Islet precursor cell (in vitro differentiated cells): ENCODE measurements at places on chromosomes 4 and X.

DNA sequence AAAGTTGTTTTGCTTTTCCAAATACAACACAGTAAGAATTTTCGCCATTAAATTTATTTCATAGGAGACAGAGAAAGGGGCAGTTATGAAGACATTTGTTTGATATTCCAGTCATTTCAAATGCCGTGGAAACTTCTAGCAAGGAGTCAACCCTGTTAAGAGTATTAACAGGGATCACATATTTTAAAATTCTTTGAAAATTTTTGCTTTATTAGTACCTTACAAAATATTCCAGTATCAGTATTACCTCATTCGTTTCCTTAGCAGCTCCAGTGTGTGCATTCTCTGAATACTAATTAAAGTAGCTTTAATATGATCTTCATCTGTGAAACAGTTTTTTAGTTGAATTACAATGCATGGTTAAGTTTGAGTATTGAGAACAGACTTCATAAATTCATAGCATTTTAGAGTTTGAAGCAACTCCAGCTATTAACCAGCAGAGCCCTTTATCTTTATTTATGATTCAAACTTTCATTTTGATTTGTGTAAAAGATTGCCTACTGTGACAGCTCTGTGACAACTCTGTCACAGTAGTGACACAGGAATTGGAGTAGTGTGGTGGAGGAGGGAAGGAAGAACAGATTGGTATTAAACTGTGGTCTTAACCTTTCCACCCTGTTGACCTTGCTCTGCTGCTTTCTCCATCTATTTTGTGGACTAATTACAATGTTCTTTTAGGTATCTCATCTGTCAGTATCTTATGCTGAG, 86.3 kb downstream of the PDLIM5 start:
- no peak for DNase-seq

GRCh38 chrX:16770970-16771482, 15.2 kb upstream of the TXLNG start:
- no peak for DNase-seq

DNA sequence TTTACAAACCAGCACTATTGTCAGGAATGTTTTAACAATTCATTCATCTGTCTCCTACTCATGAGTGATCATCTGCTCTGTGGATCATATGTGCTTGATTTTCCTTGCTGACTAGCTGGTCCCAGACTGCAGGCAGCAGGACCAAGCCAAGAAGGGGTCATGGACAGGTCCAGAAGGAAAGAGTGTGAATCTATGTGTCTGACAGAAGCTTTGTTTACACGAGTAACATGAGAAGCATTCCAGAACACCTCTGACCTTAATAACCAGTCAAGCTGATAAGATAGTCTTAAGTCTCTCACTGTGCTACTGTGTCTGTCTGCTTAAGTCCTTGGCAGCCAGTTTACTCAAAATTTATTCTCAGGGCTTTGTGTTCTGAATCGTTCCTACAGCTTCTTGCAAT, 39.0 kb downstream of the GUCY1A1 start:
- DNase-seq: peak; percentile 75

GRCh38 chrX:24506082-24506481, 41.0 kb downstream of the PDK3 start:
- peak; percentile 90 for DNase-seq

DNA sequence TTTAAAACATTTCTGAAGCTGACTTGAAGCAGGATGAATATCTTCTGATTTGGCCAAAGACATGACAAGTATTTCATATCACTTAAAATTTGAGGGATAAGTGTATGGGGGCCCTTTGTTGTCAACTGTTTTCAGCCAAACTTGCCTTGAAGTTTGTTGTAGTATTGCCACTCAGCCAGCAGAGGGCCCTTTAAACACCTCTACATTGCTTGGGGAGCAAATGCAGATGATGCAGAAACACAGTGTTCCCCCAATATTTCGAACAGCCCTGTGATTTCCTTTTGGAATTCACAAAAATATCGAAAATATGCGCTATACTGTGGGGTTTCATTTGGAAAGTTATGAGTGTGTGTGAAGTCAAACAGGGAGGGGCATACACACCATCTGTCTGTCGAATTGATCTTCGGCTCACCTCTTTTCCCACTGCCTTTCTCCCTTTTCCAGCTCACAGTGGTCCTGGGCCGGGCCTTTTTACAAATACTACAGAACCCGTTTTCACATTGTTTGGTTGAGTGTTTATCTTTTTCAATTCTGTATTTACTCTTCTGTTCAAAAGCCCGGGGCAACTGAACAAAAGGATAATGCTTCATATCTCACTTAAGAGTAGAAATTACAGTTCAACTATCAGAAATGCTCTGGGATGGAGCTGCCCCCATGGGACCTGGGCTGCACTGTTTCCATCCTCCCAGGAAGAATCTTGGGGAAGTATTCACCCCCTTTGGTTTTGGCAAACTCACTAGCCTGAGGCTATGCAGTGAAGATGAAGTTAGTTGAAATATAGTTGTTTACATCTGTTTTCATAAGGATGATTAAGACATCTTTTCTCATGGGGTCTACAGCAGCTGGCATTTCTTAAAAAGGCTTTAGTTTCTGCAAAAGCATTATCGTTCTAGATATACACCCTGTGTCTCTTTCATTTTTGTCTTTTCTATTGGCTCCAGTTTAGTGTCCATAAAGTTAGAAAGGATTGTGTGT, 137.6 kb downstream of the EGF start:
- no peak for DNase-seq

DNA sequence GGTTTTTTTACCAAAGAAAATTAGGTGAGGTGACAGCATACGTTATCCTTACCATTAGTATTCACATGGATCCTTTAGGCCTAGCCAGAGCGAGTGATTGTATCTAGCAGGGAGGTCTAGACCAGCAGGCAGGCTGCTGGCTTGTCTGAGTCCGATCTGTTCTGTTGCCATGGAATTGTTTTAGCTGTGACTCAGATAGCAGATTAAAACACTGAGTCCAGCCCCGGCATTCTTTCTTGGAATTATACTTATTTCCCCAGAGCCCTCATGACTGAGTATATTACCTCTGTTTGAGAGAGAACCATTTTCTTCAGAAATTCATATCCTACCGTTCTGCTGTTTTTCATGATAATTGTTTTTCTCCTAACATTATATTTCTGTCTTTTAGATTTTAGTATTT, 37.4 kb downstream of the OCRL start:
- peak; percentile 62 for DNase-seq

- DNase-seq: no peak
Observed at GRCh38 chr4:129929052-129929451, 833.1 kb downstream of the C4orf33 start.

- DNase-seq: no peak
Observed at GRCh38 chr4:90198086-90198847, 71.1 kb downstream of the CCSER1 start.

GRCh38 chrX:151722241-151722846, 6.5 kb downstream of the FATE1 start:
- peak; percentile 77 for DNase-seq

GRCh38 chr4:159024266-159024665, 78.6 kb upstream of the RAPGEF2 start:
- DNase-seq: no peak

DNA sequence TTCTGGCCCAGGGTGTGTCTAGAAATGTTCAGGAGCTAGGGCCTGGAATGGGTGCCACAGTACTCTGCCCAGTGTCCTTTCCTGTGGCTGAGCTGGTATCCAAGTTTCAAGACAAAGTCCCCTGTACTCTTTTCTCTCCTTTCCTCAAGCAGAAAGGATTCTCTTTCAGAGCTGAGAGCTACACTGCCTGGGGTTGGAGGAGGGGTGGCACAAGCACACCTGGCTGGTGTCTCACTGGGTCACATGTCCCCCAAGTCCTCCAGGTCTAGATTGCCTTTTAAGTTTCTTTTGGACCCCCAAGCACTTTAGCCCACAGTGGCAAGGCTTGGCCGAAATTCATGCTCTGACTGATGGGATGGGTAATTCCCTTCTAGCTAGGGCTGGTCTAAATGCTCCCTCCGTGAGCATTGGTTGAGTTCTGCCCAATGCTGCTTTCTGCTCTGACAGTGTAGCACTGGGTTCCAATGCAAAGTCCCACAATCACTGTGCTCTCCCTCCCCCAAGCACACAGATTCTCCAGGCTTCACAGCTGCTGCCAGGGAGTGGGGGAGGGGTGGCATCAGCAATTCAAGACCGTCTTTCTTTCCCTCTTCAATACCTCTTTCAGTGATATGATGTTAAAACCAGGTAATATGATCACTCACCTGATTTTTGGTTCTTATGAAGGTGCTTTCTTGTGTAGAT, 47.8 kb downstream of the BEX3 start:
- no peak for DNase-seq

GRCh38 chrX:132837126-132837525, 121.3 kb downstream of the HS6ST2 start:
- DNase-seq: no peak

DNA sequence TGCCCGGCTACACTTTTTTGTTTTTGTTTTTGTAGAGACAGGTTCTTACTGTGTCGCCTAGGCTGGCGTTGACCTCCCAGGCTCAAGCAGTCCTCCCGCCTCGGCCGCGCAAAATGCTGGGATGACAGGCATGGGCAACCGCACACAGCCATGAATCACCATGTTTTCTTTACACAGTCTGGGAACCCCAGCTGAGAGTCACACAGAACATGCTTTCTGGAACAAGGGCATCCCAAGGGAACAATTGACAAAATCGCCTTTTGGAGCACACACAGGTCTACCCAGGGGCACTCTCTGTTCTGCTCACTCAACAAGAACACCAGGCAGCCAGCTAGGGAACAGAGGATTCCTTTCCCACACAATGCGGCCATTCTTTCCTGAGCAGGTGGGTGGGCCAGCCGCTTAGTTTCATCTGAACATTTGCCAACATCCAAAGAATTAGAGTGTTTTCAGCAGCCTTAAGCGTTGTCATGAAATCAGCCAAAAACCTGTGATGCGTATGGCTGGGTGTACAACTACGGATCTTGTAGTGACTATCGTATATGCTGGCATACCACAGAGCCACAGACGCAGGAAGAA, 15.7 kb downstream of the PRKX start:
- peak; percentile 60 for DNase-seq

DNA sequence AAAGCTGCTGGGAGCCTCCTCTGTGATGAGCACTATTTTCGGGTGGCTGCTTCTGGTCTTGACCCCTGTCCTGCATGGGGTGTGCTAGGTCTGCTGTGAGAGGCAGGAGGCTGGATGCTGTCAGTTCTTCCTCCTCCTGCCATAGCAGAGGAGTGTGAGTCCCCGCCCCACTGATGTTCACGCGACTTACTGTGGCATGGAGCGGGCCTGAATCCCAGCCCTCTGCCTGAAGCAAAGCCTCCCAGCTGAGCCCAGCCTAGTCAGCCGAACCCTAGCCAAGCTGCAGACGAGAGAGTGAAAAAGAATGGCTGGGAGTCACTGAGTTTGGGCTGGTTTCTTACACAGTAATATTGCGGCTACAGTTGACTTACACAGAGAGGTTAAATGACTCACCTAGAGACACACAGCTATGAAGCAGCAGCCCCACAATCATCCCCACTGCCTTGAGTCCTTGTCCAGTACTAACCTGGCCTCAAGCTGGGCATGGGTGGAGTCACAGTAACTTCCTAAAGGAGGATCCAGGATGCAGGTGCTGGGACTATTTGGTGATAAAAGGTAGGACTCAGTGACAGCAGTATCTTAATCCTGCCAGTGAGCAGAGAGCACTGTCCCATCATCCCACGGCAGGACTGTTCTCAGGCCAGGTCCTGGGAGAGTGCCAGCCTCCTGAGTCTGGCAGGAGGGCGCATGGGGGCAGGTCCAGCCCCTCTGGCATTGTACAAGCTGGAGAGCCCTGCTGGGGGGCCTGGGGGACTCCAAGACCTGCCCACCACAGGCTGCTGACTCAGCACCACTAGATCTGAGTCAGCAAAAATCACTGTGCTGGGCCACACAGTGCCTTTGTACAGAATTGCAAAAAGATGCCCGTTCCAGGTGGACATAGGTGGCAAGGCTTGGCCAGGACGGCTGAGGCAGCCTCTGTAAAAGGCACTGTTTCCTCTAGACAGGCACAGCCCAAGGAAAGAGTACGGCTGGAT, 60.4 kb upstream of the CRMP1 start:
- peak; percentile 43 for DNase-seq

- no peak for DNase-seq
Observed at GRCh38 chr4:108109997-108110416, 58.7 kb downstream of the LEF1 start.

GRCh38 chr4:15651676-15652075, 3.5 kb downstream of the FBXL5 start:
- DNase-seq: no peak

GRCh38 chrX:40845331-40845911, 110.1 kb upstream of the MED14 start:
- DNase-seq: peak; percentile 74

GRCh38 chr4:189255636-189256035, 685.0 kb upstream of the FRG1 start:
- no peak for DNase-seq

- DNase-seq: no peak
Observed at GRCh38 chr4:76544725-76545124, 109.7 kb downstream of the SHROOM3 start.

DNA sequence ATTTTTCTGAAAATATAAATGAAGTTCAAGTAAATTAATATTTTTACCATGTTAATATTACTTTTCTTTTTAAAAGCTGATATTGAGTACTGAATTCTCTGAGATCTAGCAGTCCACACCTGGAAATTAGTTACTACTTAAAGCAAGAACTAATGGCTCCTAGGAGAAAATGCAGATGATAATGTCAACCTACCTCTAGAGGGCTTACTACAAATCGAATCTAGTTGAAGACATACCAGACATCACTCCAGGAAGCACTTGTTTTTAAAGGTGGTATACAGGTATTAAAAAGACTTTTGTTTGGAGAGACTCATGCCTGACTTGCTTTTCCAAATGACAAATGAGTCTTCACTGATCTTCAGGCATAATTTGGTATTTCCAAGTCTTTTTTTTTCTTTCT, 516.4 kb upstream of the BOD1L1 start:
- DNase-seq: no peak

DNA sequence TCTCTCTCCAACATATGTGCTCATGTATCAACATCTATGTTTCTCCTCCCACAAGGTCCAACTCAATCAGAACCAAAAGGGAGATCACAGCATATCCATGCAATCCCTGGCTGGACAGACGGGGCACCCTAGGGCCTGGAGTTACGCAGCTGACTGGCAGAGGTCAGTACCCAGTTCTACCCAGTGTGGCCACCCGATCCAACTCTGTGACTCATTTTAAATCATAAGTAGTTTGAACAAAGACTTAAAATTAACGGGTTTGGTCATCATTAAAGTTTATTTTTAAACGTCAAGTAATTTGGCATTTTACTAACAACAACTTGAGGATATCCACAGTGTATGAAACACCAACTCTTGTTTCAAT, 59.5 kb downstream of the APBB2 start:
- DNase-seq: no peak

DNA sequence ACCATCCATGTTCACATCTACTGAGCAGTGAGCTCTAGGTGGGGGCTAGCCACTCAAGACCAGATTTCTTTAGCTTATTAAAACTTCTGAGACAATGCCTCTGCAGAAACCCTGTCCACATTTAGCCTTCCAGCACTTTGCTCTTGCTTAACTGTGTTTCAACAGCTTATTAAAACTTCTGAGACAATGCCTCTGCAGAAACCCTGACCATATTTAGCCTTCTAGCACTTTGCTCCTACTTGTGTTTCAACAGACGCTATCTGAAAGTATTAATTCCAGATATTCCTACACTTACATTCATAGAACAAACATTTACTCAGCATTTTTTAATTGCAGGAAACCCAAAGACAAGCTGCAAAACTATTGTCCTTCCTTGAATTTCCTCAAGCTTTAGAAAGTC, 91.9 kb downstream of the SEL1L3 start:
- no peak for DNase-seq

GRCh38 chr4:108053251-108053711, 63.6 kb downstream of the HADH start:
- no peak for DNase-seq
